Fibroblast of lung (primary cell): ENCODE measurements at places on chromosomes 12 and 14. TPM values are rescaled to one million over a fixed set of nuclear protein-coding genes. Genes with fewer than 3 reads are reported as not detected.

Gene MVK
- 10.0 and 22.1 TPM in 2 replicates for total RNA-seq

Gene RGS6
- not detected in 2 replicates for total RNA-seq

Gene SLC38A4
- 1.8 and 6.1 TPM in 2 replicates for total RNA-seq

DNA sequence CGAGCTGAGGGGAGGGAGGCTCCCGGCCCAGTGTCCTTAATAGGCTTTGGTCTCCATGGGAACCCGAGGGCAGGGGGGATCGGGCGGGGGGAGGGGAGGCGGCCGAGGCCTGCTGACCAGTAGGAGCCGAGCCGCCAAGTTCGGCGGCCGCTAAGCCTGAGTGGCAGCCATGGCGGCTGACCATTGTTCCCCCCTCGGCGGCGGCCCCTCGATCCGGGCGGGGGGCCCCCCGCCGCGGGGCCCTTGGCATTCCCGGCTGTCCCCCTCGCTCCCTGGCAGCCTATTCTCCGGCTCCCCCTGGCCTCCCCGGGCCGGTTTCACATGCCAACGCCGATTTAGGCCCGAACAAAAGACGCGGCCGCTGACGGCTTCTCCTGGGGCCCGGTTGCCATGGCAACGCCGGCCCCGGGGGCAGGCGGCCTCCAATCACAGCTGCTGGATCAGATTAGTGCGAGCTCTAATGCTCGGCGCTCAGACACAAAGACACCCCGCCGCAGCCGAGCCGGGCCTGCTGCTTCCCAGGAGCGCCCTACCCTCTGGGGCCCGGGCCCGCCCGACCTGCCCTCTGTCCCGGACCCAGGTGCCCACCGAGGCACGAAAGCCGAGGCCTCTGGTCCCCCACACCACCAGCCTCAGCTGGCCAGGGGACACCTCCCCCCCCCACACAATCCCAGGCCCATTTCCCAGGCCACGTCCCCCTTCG is 7.3 kb downstream of the MSI1 start:
- H3K36me3 ChIP-seq = no peaks in the 10 kb centered on the region
- H3K27ac ChIP-seq = no peak overlapping the region
- no peaks in the 10 kb centered on the region for H3K4me1 ChIP-seq

GRCh38 chr14:102394717-102395375 is 32.1 kb downstream of the TECPR2 start:
- H3K36me3 ChIP-seq = no peaks in the 10 kb centered on the region
- no peak overlapping the region for H3K4me3 ChIP-seq
- no peaks in the 10 kb centered on the region for H3K27me3 ChIP-seq
- no peak for DNase-seq

Gene POTEG
- not detected in 2 replicates for total RNA-seq

- H3K4me3 ChIP-seq = no peak overlapping the region
- peaks cover 20% of the 10 kb centered on the region for H3K27me3 ChIP-seq
- no peak for DNase-seq
- no peaks in the 10 kb centered on the region for H3K4me1 ChIP-seq
Measured at GRCh38 chr14:36275741-36276140, 44.7 kb downstream of the MBIP start.

- no peak for DNase-seq
- H3K4me1 ChIP-seq = peaks cover 3% of the 10 kb centered on the region
- H3K36me3 ChIP-seq = no peaks in the 10 kb centered on the region
- H3K4me3 ChIP-seq = no peak overlapping the region
- H3K27ac ChIP-seq = no peak overlapping the region
Measured at GRCh38 chr14:79841433-79841832, 369.9 kb downstream of the DIO2 start.

Gene GPRC5D
- total RNA-seq = not detected in 2 replicates

DNA sequence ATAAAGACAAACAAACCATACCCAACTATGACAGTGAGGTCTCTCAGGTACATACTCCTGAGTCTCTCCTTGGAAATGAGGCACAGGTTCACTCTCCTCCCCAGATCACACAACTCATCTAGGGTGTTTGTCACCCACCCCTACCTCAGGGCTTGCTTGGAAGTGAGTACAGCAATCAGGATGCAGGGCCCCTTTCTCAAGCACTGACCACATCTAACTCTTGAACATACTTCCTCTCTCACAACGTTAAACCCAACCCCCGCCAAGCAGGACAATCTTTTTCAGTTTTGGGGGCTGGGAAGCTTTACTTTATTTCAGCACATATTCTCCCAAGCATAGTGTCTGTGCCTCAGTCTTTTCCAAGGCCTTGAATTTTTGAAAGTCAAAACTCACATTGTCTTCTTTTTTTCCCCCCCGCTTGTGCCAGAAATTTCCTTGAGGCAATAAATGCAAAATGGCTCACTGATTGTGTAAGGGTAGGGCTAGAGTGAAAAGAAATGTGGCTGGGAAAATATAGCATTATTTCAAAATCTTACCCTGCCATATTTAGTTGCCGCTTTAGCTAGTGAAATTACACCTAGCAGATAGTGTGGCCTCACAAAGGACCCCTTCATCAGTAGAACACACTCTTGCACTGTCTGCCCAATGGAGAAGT is 2.4 kb upstream of the GPR65 start:
- no peaks in the 10 kb centered on the region for H3K4me1 ChIP-seq
- no peak for DNase-seq
- H3K27ac ChIP-seq = no peak overlapping the region
- no peaks in the 10 kb centered on the region for H3K27me3 ChIP-seq
- no peak overlapping the region for H3K4me3 ChIP-seq

- H3K4me1 ChIP-seq = peaks cover 9% of the 10 kb centered on the region
- peaks cover 5% of the 10 kb centered on the region for H3K36me3 ChIP-seq
- H3K27me3 ChIP-seq = no peaks in the 10 kb centered on the region
- DNase-seq = no peak
- no peak overlapping the region for H3K27ac ChIP-seq
Measured at GRCh38 chr14:102359341-102359740, 3.3 kb downstream of the CINP start.

GRCh38 chr12:93297032-93297431 is 80.7 kb upstream of the NUDT4 start:
- no peak overlapping the region for H3K4me3 ChIP-seq
- H3K36me3 ChIP-seq = no peaks in the 10 kb centered on the region
- DNase-seq = no peak

- no peaks in the 10 kb centered on the region for H3K27me3 ChIP-seq
- no peaks in the 10 kb centered on the region for H3K36me3 ChIP-seq
- H3K4me1 ChIP-seq = peaks cover 3% of the 10 kb centered on the region
Measured at GRCh38 chr14:68822132-68822651, 29.3 kb upstream of the ZFP36L1 start.

DNA sequence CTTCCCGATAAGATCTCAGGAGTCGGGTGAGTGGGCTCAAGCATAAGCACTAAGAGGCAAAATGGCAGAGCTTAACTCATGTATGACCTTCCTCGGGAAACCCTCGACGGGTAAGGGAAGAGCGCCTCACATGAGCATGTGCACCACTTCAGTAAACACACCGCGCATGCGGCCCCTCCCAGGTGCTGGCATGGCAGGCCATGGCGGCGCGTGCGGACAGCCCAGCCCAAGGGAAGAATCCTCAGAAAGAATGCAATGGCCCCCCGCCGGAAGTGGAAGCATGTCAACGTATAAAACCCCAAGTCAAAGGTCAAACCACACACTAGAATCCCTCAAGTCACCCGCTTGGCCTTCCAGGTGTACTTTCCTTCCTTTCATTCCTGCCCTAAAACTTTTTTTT is 6.6 kb upstream of the TNFAIP2 start:
- H3K4me3 ChIP-seq = no peak overlapping the region
- peaks cover 15% of the 10 kb centered on the region for H3K4me1 ChIP-seq
- H3K36me3 ChIP-seq = no peaks in the 10 kb centered on the region
- no peak overlapping the region for H3K27ac ChIP-seq

Gene ATG14
- 18.5 and 21.6 TPM in 2 replicates for total RNA-seq

GRCh38 chr14:90111895-90112534 is 50.2 kb downstream of the KCNK13 start:
- no peak overlapping the region for H3K4me3 ChIP-seq
- DNase-seq = peak; percentile 5
- H3K27me3 ChIP-seq = no peaks in the 10 kb centered on the region
- no peaks in the 10 kb centered on the region for H3K36me3 ChIP-seq

Gene C12orf56
- total RNA-seq = 0.77 and 1.5 TPM in 2 replicates

DNA sequence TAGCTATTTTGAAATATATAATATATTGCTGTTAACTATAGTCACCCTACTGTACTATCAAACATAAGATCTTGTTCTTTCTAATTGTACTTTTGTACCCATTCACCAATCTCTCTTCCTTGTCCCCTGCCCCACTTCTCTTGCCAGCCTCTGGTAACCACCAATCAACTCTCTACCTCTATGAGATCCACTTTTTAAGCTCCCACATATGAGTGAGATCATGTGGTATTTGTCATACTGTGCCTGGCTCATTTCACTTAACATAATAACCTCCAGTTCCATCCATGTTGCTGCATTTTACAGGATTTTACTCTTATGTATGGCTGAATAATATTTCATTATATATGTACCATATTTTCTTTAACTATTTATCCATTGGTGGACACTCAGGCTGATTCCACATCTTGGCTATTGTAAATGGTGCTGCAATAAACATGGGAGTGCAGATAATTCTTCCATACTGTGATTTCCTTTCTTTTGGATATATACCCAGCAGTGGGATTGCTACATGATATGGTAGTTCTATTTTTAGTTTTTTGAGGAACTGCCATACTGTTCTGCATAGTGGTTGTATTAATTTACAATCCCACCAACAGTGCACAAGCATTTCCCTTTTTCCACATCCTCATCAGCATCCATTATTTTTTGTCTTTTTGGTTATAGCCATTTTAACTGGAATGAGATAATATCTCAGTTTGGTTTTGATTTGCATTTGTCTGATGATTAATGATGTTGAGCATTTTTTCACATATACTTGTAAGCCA is 33.5 kb upstream of the SPIC start:
- no peaks in the 10 kb centered on the region for H3K27me3 ChIP-seq
- DNase-seq = no peak
- H3K4me3 ChIP-seq = no peak overlapping the region
- H3K27ac ChIP-seq = no peak overlapping the region

GRCh38 chr12:48342980-48343379 is 7.7 kb downstream of the ZNF641 start:
- no peaks in the 10 kb centered on the region for H3K4me1 ChIP-seq
- no peak overlapping the region for H3K27ac ChIP-seq
- no peak for DNase-seq

DNA sequence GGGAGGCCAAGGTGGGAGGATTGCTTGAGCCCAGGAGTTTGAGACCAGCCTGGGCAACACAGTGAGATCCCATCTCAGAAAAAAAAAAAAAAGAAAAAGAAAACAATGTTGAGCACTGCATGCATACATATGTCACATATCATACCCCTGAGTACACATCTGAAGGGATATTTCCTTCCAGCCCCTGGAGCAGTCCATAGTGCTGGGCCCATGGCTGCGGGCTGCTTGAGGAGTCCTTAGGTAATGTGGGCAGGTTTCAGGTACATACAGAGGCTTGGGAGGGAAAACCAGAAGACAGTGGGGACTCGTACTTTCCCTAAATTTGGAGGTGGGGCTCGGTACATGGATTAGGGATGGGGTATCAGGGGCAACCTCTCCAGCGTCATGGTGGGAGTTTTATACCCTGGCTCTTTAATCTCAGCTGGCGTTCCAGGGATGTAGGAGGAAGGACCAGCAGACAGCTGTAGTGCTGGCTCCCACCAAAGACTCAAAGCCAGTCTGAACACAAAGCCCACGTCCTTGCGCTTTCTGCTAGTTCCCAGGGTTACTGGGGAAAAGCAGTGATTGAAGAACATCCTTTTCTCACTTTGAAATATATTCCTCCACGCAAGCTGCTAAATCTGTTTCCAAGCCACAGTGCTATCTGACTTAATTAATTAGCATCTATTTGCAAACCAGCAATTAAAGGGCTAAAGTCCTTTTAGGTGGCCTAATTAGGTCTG is 5.2 kb downstream of the OTUB2 start:
- no peak for DNase-seq
- no peak overlapping the region for H3K27ac ChIP-seq
- H3K4me1 ChIP-seq = no peaks in the 10 kb centered on the region
- H3K27me3 ChIP-seq = no peaks in the 10 kb centered on the region
- H3K4me3 ChIP-seq = no peak overlapping the region

Gene SART3
- 62.1 and 157 TPM in 2 replicates for total RNA-seq

DNA sequence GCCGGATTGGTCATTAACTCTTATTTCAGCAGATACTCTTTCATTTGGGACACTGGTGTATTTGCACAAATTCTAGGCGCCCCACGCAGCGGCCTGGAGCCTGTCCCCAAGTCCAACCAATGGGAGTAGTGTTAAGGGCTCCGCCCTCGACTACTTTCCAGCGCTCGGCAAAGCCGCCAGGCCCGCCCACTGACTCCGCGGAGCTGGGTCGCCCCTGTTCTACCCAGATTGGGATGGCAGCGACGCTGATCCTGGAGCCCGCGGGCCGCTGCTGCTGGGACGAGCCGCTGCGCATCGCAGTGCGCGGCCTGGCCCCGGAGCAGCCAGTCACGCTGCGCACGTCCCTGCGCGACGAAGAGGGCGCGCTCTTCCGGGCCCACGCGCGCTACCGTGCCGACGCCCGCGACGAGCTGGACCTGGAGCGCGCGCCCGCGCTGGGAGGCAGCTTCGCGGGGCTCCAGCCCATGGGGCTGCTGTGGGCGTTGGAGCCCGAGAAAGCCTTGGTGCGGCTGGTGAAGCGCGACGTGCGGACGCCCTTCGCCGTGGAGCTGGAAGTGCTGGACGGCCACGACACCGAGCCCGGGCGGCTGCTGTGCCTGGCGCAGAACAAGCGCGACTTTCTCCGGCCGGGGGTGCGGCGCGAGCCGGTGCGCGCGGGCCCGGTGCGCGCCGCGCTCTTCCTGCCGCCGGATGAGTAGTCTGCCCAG is at the start of gene ACOT6:
Gene ACOT6 (plus strand): TSS at position 179 of the 707 bp plus-strand sequence. CDS start 55 bp downstream, at position 234.
- H3K27me3 ChIP-seq = no peaks in the 10 kb centered on the region
- H3K27ac ChIP-seq = no peak within 1 kb of the TSS
- H3K36me3 ChIP-seq = no peaks in the 10 kb centered on the region
- no peaks in the 10 kb centered on the region for H3K4me1 ChIP-seq
- peak; percentile 71 for DNase-seq

DNA sequence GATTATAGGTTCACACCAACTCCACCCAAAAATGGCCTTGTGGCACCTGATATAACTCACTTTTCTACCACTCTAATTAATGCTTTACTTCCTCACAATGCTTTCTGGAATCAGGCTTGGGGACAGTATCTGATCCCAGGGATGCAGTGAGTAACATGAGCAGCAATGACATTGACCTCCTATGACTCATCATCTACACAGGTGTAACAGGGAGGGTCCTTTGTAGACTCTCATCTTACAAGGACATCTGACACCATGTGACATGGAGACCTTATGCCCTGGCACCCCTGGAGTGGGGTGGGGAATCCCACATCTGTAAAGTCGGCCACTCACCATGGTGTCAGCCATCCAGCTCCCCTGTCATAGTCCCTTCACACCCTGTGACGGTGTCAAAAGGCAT is 586.4 kb downstream of the MED13L start:
- no peak overlapping the region for H3K27ac ChIP-seq
- no peaks in the 10 kb centered on the region for H3K27me3 ChIP-seq
